NCI-H526 treated with DMSO at 0.1 percent for 48 hours (cell line): ENCODE measurements at places on chromosomes 3 and 15.

DNA sequence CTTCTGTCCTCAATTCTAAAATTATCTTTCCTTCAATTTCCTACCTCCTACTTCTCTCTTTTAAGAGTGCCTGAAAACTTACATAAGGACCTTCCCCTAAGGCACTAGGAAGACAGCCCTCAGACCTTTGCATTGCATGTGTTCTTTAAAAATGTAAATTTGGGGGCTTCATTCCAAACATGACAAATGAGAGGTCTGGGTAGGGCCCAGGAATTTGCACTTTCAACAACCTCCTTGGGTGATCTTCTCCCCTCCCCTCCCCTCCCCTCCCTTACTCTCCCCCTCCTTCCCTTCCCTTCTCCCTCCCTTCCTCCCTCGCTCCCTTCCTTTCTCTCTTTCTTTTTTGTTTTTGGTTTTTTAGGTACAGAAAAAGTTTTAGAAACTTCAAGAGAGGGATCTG lies 18.7 kb downstream of the USF3 start:
- no peak for DNase-seq

- peak; percentile 9 for DNase-seq
Measured at GRCh38 chr15:88606070-88606794, 14.9 kb upstream of the AEN start.

DNA sequence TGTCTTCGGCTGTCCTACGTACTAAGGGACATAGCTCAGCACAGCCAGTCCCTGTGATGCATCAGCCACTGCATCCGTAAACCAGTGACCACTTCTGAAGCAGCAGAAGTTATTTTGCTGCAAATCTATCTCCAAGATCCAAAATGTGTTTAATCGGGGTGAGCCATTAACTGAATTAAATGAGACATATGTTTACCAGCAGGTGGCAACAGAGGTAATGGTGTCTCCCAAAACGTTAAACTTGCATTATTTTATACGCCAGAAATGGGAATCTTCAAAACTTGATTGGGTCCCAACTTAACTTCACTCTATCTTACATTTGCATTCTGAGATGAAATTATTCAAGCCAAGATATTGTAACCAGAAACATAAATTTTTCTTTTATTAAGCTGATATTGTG lies 75.3 kb upstream of the BOC start:
- no peak for DNase-seq

GRCh38 chr3:71688121-71688520 lies 37.1 kb downstream of the EIF4E3 start:
- DNase-seq = no peak

DNA sequence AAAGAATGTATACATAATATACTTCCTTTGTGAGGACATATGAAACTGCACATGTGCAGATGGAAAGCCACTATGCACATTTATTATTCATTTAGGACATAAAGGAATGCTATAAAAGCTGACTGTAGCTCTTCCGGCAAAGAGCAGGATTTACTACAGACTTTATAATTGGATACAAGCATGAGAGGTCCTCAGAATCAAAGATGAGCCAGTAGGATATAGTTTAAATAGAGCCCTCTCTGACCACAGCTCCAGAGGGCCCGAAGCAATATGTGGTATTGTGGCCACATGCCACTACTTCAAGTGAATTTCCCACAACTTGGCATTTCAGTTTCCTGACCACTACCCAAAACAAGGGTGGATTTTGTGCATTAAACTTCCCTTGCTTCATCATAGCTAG lies 140.9 kb downstream of the ATP8B4 start:
- DNase-seq = no peak
